ENCODE measurements at places on chromosomes 1 and 21. TPM values are rescaled to one million over a fixed set of nuclear protein-coding genes. Genes with fewer than 3 reads are reported as not detected.

The EDN2 gene
- total RNA-seq: not detected

The DPT gene
- total RNA-seq: 8.8 TPM

The RGS4 gene
- total RNA-seq: 255 TPM

The DMAP1 gene
- total RNA-seq: 19.8 TPM

The MAB21L3 gene
- total RNA-seq: 0.18 TPM

The LAX1 gene
- total RNA-seq: 0.74 TPM

The BGLAP gene
- total RNA-seq: not detected

The ANKRD65 gene
- total RNA-seq: 2.4 TPM

The NBPF4 gene
- not detected for total RNA-seq

The LEMD1 gene
- total RNA-seq: 0.36 TPM

The AKNAD1 gene
- total RNA-seq: 0.27 TPM

The SPRR1B gene
- not detected for total RNA-seq

The TCP10L gene
- 0.45 TPM for total RNA-seq

The ZNF593OS gene
- total RNA-seq: not detected

The A3GALT2 gene
- total RNA-seq: not detected

The HAO2 gene
- total RNA-seq: not detected

The UTS2 gene
- not detected for total RNA-seq

The NEGR1 gene
- total RNA-seq: 20.7 TPM

The NFYC gene
- total RNA-seq: 23.1 TPM
